Stimulated activated CD4-positive, alpha-beta T cell treated with anti-CD3 and anti-CD28 coated beads, TNF-alpha, amount 100 ng/mL, for 24 hours (primary cell): ENCODE measurements at places on chromosomes 4 and X.

- no peak for DNase-seq
Measured at GRCh38 chrX:85037114-85037513, 33.4 kb downstream of the APOOL start.

DNA sequence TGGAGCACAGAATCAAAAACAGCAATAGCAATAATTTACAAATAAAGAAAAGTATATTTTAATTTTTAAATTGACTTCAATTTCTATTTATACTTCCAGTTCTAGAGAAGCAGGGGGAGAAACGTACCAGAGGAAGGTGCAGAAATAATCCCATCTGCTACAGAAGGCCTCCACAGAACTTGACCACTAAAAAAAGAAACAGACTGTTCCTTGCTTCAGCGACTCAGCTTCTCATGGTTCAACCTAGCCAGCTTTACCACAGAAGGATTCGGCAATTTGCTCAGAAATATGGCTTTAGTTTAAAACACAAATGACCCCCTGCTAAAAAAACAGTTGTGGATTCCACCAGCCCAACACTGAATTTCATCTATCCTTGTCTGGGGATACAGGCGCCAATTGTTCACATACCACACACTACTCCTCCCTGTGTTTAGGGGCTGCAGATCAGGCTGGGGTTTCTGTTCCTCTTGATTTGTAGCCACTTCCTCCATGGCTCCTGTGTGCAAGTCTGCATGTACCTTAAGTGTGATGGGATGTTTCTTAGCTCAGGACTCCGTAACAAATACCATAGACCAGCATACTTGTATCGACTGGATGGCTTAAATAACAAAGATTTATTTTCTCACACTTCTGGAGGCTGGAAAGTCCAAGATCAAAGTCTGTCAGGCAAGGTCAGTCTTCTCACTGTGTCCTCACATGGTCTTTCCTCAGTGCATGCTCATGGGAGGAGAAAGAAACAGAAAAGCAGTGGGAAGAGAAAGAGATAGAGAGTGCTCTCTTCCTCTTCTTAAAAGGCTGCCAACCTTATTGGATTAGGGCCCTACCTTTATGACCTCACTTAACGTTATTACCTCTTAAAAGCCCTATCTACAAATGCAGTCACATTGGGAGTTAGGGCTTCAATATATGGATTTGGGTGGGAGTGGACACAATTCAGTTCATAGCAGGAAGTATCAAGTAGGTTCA, 79.1 kb downstream of the AMOT start:
- DNase-seq, result no peak

DNA sequence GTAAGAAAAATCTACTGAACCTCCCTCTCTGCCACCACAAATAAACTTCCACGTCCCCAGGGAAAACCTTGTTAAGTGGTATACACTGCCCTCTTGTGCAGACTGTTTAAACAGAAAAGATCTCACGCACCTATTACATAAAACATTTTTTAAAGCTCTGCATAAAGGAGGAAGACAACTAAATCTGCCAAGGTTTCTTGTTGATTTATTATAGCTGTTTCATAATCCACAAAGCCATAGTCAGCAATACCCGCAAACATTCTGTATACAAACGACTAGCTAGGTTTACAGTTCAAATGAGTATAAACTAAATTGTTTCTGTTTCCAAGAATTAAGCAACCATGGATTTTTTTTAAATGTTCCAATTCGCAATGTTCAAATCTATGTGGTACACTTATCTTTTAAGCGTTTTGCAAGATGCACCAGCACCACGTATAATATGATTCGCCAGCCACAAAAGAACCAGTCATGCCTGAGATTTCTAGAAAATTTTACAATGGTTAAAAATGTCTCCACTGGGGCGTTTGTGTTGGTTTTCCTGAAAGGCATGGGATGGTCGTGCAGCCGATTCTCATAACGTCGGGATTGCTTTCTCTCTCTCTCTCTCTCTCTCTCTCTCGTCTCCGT, 164.6 kb downstream of the PRKX start:
- no peak for DNase-seq

DNA sequence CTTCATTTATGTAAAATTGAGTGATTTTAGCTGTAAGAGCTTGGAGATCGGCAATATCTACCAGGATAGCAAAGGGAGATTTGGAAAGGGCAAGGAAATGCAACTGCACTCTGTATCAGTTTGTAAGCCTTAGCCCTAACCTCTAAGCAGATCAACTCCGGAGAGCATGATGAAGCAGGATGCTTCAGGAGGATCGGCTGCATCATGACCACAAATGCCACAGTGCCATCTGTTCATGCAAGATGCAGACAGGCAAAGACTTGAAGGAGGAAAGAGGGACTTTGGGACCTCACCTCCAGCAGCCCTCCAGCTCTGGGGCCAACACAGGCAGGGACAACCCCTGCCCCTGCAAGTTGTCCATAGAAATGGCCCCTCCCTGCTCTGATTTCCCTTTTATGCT, 377.6 kb upstream of the GATB start:
- DNase-seq, result no peak

GRCh38 chrX:65406532-65406931, 128.1 kb downstream of the LAS1L start:
- DNase-seq, result peak; percentile 42

GRCh38 chr4:80197601-80198440, 518 bp downstream of the PRDM8 start:
- DNase-seq, result no peak

DNA sequence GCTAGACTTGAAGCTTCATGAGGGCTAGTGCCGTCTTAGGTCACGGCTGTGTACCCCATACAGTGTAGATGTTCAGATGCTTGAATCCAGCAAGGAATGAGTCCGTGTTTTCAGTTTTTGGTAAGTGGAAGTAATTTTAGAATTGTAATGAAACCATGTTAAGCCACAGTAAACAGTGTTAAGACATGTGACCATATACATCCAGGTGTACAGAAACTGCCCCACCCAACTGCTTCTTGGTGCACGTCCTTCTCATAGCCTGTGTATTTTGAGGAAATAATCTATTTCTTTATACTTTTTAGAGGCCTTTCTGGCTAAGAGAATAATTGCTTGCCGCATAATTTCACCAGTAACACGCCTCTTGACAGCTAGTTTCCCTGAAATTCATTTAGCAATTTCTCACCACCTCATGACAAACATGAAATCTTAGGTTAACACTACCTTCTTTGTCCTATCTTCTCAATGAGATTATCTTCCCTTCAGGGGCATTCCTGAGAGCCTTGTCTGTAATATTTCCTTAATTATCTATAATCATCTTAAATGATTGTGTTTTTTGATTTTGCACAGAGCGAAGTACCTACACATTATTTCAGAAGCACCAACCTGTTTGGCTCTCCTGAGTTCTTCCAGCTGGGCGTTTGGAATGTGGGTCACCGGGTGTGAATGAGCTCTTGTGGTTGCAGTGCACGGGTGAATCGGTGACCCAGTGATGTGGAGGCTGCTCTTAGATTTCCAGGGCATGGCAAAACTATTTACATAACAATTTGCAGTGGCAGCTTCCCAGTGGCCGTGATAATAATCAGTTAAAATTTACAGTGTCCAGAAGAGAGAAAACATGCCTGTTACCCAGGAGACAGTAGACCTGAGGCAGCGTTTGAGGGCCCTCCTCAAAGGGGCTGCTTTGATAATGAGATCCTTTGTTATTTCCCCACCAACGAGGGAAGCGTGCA, 50.2 kb upstream of the TADA2B start:
- DNase-seq, result no peak

DNA sequence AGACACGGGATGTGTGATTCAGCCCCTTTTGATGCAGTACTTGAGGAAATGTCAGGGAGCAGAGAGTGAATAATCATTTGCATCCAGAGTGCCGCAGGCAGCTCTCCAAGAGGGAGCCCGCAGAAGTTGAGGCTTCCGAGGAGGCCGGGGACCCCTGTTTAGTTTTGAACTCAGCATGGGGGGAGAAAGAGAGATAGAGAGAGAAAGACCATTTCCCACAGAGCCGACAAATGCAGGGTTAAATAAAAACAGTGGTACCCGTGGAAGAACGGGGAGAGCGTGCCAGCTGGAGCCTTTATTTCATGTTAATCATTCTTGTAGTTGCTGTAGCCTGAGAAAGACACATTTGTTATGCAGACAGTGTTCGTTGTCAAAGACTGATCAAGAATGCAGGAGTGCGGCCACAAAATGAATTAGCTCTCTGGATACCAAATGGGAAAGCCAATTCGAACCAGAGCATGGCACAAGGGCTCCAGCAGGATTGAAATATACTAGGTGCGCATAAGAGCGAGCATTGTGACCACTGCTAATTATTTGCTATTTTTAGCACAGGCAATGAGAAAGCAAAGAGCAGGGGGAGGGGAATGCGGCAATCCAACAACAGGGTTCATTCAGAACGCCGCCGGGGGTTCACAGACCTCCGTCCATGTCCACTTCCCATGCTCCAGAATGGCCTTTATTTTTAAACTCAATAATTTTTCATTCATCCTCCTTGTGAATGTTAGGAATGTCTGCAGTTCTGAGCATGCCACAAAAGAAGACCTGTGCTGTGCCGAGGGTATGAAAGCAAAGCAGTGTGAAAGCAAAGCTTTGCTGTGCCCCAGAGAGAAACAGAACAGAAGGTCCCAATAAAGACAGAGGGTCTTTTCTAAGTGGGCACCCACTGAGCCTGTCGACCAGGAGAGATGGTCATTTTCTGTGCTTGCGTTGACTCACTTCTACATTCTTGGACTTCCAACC, 243.9 kb upstream of the VCX3A start:
- DNase-seq, result no peak

DNA sequence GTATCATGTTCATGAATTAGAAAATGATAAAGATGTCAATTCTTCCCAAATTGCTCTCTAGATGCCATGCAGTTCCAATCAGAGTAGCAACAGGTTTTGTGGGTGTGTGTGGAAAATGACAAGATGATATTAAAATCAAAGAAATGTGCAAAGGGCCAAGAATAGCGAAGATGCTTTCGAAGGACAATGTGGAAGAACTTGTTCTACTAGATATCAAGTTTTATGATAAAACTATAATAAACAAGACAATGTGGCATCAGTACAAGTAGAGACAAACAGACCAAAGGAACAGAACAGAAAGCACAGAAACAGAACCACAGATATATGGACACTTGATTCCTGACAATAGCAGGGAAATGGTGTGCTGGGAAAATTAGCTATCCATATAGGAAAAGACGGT, 9.0 kb downstream of the TAB3 start:
- no peak for DNase-seq

DNA sequence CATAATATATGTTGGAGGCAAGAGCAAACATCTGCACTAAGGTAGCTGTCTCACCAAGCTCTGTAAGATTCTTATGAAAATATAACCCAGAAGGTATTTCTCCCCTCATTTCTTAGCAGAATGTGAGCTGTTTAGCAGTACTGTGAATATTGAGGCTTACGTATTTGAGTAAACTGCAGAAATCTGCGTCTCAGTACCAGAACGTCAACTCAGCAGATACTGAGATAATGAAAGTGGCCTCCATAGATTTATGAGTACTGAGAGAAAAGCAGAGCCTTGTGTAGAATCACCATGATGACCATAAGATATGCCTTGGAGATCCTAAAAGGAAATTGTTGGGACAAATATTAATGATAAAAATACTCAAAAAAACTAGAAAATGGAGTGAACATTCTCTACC, 296.7 kb upstream of the TECRL start:
- no peak for DNase-seq

DNA sequence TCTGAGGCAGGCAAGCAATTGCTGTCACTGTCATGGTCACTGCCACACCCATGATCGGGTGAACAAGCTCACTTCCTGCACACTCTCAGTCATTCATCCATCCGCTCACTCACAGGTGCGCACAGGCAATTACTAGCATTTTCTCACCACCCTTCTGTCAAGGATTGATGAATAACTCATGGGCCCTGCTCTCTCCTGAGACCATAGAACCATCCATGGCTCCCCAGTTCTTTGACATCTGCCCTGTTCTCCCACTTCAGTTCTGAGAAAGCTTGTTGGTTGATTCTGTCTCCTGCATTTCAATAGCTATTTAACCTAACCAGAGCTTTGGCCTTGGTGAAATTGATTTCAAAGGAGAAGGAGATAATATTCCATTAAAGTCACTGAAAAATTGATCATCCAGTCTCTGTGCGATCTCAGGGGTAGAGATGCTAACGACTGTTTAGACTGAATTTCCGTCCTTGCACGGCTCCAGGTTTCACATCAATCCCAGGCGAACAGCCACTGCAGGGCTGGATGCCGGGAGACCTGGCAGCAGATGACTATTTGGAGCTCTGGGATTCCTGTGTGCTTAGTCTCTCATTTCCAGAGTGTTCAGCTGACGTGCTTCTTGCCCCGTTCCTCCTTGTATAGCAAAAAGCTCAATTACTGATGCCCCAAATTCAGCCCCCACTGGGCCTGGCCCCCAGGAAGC, 36.9 kb upstream of the ADRA2C start:
- no peak for DNase-seq

DNA sequence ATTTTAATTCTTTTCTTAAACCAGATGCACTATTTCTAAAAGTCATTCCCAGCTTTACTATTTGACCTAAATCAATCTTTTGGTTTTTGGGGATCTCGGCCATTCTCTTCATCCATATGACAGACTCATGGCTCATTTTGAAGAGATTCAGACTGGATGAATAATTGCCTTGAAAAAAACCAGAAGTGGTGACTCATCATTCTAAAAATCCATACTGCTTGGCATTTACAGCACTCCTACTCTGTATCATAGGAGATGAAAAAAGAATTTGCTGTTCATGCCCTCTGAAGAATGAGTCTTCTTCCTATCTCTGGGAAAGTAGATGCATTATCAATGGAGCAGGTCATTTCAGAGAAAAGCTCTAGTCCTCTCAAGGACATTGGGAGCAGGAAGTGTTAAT, 220.5 kb upstream of the RPS6KA3 start:
- no peak for DNase-seq

DNA sequence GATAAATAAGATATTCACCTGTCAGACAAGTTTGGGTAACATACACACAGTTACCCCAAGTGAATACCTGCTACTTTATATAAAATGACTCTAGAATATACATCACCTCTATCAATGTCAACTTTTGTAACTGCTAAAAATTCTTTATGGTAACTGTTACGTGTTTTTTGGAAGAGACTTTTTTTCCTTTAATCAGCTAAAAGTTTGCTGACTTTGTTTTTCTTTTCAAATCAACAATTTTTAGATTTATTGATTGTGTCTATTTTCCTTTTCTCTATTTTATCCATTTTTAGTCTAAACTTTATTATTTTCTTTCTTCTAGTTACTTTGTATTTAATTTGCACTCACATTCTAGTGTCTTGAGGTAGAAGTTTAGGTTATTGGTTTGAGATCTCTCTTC, 1106.6 kb upstream of the LCORL start:
- DNase-seq, result no peak

DNA sequence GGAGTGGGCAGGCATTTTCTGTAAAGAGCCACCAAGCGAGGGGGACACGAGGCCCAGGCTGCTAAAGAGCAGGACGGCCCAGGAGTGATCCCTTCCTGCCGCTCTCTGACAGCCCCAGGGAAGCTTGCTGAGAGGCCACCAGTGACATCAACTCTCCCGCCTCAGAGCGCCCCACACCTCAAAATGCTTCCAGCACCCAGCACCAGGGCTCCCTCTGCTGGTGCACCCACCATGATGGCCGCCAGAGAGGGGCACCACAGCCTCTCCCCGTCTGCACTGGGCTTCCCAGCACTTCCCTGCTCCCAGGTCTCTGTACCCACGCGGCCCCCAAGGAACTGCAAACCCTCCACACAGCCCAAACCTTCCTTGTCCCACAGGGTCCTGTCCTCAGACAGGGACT, 40.4 kb downstream of the GAK start:
- DNase-seq, result no peak

GRCh38 chr4:128501239-128501638, 213.6 kb upstream of the PGRMC2 start:
- no peak for DNase-seq
